Brain microvascular endothelial cell (primary cell): ENCODE measurements at places on chromosomes 7 and 10.

- DNase-seq = no peak
Observed at GRCh38 chr10:130801276-130801675, 510.2 kb downstream of the TCERG1L start.

DNA sequence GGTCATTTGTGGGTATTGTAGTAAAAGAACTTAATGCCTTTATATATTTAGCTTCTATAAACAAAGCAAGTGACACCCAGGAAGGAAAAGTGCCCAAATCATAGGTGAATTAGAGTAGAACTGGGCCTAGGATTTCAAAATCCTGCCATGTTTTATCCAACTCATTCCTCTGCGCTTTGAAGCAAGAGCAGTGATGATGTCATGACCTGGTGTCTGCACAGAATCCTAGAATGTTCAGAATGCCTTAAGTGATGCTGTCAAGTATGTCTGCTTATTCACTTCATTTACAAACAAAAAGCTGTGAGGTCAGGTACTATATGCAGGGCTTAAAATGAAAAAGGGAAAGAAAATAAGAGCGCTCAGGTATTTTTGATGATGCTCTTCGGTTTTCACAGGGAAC is 737.2 kb upstream of the ANKRD30A start:
- no peak for DNase-seq

DNA sequence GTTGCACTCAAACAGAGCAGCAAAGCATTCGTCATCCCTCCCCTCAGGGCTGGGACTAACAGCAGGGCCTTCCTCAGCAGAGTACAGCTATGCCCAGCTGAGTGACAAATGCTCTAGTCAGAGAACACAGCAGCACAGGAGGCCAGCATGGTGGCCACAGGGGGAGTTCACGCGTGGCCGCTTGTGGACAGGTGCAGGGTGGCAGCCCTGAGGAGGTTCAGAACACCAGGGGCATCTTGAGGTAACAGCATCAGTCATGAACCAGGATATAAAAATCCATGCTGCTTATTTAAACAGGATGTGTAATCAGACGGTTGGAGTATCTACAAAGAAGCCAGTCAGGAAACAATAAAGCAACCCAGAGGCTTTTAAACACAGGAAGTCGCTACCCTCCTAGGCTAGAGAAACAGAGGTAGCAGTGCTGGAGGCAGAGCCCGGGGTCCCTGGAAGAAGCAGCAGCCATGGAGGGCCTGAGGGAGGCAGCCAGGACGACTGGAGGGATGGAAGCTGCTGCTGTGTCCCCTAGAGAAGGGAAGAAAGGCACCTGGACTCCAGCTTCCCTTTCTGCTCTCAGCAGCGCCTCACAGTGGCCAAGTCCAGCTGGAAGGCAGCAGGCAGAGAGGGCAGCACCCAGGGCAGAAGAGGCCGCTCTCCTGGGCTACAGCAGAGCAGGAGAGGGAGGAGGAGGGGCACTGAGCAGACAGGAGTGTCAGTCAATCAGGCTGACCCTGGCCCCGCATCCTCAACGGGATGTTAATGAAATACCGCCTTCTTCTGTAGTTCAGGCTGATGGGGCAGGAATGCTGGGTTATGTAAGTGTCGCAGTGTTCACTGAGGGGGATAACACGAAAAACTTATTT is 70.8 kb upstream of the UCN3 start:
- DNase-seq = peak; percentile 29

DNA sequence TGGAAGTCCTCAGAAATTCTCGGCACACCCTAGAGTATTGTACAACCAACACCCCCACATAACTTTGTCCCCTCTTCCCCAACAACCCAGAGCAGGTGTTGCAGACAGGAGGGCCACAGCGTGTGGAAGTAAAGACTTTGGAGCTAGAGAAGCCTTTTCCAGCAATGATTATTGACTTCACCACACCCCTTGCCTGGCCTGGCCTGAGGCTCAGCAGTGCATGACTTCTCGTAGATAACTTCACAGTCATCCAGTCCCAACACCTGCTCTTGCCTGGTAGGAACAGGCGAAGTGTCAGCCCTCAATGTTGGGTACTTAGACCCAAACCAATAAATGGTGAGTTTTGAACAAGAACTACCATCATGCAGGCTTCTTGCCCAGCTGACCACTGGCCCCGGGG is 36.7 kb downstream of the GOT1 start:
- no peak for DNase-seq

DNA sequence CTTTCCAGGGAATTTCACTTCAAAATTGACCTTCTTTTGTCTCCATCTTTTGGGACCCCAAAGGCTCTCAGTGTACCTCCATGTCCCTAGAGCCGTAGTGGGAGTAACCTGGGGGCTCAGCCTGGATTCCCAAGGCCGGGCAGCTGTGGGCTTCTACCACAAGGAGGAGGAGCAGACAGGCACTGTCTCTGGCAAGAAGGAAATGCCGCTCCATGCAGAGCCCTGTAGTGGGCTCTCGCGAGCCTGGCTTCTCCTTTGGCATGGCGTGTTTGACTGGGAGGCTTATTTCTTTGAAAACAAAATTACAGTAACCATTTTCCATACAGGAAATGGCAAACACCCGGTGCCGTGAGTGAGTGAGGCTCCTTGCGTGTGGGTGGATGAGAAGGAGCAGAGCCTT is 76.8 kb upstream of the FAM180A start:
- no peak for DNase-seq

DNA sequence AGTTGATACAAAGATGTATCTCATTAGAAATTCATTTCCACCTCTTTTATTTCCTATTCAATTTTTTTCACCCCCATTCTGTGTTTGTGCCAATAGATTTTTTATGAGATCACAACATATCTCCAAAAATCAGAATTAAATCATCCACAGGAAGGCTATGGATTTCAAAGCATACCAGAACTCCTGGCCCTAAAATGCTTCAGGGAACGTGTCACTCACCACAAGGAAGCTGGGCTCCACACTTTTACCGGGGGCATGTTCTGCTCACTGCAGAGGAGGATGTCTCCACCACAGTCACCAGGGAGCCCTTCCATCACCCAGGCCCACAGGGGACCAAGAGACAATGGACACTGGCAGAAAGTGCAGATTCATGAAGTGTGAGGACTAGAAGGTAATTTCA is 456.8 kb downstream of the KCNMA1 start:
- DNase-seq = no peak

DNA sequence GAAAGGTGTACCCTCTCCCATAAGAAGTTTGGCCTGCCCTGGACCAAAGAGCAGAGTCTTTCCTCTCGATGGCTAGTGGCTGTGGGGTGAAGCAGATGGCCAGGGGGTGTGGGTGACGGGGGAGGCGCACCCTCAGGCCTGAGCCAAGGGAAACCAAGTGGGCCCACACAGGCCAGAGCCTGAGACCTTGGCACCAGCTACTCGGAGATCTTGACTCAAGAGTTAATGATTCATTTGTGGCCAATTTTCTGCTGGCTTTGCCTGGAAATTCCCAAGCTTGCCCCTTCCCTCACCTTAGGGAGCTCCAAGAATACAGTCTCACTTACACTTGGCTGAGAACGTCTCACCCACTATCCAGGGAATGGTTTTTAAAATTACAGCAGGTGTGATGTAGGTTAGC is 42.7 kb downstream of the ZMIZ1 start:
- DNase-seq = peak; percentile 20

- DNase-seq = no peak
Observed at GRCh38 chr7:142800699-142801260, 30.0 kb downstream of the PRSS2 start.

DNA sequence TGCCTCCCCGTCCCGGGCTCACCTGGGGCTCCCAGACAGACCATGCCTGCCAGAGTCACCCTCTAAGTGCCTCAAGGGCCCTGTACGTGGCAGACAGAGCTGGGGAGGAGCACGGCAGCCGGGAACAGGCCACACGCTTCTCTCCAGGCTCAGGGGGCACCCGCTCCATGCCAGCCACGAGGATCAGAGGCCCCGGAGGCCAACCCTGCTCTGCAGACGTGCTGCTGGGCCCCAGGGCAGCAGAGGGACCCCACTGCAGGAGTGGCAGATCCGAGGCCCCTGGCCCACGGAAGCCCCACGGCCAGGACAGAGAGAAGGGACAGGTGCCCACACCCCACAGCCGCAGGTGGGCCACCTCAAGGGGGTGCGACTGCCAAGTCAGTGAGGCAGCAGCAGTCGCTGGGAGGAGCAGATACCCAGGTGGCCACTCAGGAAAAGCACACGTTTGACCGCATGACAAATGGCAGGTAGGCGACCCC is 58.4 kb upstream of the TNRC18 start:
- DNase-seq = no peak
